ENCODE measurements at places on chromosomes 2 and 18.

DNA sequence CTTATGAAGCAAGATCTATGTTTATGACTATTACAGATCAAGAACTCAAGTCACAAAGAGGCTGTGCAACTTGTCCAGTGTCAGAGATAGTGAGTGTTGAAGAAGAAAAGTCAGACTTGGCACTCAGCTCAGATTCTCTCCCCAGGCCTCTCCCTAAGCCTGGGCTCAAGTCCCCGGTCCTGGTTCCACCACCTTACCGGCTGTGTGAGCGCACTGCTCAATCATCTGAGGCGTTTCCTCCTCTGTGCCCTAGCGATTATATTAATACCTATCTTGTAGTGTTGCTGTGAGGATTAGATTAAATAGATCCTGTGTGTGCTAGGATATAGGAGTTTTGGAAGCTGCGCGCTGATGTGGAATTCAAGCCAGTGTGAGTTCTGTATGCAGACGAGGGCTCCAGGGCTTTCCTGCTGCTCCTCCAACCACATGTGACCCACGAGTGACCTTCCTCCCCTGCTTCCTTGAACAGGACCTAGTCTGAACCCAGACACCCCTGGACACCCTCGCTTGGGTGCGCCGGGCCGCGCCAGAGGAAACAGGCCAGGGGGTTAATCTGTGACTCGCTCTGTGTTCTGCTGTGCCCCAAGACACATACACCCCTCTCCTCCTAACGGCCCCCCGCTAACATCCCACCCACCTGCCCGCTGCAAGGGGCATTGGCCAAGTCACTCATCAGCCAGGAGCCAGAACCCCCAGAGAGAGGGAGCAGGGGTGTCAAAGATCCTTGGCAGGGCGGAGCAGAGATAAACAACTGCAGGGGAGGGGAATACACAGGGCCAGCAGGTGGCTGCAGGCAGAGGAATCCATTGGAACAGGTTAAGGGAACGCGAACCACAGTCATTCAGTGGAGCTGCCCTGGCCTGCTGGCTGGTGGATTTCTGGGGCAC, 38.3 kb downstream of the TNS1 start:
- no peak for DNase-seq

GRCh38 chr2:20707601-20708000, 40.7 kb downstream of the GDF7 start:
- no peak for DNase-seq

GRCh38 chr2:171174075-171174474, 13.4 kb upstream of the TLK1 start:
- no peak for DNase-seq

DNA sequence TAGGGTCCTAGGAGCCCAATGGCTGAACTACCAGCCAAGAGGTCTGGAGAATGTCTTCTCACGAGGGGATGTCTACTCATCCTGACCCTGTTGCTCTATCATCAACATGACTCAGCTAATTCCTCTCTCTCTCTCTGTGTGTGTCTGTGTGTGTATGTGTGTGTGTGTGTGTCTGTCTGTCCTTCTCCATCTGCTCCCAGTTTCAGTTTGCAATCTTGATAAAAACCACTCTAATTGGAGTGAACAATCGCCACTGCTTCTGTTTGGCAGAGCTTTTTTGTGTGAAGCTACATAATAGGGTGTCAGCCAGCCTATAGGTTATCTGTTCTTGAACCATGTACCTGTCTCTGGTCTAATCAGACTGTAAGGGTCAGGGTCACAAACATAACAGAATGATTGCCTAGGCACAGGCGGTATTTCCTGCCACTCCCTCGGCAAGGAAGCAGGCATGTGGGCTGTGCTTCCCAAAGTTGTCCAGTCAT, 219.8 kb downstream of the SH3BP4 start:
- DNase-seq: no peak

DNA sequence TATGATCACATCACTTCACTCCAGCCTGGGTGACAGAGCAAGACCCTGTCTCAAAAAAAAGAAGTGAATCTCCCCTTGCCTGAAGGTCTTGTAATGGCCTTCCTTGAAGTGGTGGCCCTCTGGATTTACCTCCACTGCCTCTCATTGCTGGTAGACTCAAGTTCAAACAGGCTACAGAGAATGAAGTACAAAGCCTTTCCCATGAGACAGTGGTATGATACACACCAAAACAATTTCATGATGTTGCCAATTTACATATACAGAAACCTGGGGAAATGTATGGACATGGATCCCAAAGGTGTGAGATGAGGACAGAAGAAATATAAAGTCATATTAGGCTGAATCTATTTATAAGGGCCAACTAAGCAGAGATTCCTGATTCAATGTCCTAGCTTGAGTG, 4.8 kb upstream of the NOTO start:
- no peak for DNase-seq

DNA sequence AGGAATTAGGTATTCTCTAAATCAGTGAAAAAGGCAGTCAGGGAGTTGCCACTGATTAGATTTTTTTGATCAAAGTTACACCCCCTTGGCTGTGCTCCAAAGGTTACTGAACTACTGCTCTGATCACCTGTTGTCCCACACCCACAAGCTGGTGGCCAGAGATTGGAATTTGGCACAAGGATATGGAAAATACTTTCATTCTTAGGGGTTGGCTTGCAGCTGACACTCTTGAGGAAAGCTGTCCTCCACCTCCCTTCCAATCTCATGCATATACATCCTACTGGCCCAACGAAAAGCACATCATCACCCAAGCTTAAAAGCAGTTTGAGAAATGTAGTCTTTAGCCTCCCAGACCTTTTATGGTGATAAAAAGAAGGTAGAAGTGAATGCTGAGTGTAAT, 329.5 kb upstream of the CHAC2 start:
- DNase-seq: no peak

DNA sequence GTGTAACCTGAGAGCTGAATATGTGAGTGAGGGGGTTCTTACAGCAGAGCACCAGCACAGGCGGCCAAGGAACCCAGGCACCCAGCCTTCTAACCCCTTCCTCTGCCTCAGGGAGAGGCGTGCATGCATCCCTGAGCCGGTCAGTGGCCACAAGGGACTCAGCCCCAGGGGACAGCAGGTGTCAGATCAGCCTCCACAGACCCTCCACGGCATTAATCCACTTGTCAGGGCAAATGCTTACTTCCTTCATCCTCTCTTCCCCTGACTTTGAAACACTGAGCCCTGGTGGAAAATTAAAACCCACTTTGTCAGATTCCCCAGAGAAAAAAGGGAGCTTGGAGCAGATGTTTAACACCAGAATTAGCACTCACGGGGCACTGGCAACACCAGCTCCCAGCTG, 60.5 kb upstream of the SMAD2 start:
- no peak for DNase-seq

- no peak for DNase-seq
Measured at GRCh38 chr2:117137371-117137770, 677.1 kb upstream of the DDX18 start.

DNA sequence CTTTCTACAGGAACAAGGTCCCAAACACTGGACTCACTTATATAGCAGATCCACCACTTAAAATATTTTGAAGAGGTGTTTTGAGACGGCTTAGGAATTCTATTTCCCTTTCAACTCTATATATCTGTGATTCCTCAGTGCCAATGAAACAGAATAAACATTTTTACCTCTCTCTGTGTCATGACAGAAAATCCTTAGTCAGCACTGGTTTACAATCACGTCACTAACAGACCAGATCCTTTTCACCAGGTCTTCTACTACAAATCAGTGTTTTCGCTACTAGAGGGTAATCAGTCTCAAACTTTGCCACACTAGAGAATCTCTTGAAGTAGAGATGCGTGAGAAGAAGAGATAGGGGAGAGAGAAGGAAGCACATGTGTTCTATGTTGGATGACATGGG, 325.6 kb downstream of the SS18 start:
- no peak for DNase-seq

DNA sequence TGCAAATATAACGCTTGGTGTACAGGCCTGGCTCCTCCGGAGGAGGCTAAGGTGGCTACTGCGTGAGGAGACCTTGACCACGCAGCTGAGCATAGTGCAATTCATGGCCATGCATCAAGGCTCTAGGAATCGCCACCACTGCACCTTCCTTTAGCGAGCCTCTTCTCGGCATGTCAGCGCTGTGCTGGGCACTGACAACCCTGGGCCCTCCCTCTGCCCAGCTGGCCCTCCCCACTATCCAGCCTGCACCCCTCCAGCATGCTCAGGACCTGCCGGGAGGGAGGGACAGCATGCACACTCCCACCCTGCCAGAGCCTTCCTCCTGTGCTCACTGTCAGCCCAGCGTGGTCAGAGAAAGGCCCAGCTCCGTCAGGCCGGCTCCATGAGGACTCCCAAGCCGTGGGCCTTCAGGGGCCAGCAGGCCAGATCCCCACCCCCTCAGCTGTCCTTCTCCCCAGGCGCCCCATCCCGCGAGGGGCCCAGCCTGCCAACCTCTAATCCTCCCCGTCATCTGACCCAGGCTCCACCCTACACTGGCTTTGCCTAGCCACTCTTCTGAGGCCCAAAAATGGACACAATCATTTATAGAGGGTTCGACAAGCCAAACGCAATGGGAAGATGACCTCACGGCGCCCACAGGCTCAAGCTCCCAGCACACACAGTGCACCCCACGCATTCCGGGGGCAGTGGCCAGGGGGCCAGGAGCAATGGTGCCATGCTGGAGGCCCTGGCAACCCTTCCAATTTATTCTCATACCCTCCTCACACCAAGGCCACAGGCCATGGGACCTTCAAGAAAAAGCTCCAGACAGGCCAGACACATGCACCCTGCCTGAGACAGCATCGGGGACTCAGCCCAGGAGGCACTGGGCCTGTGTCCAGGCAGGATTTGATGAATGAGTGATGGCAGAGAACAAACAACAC, 3.5 kb downstream of the BIN1 start:
- no peak for DNase-seq

- no peak for DNase-seq
Measured at GRCh38 chr2:78993518-78994148, 31.9 kb upstream of the REG3G start.

- DNase-seq: no peak
Measured at GRCh38 chr2:62339413-62339812, 143.5 kb downstream of the B3GNT2 start.

GRCh38 chr2:26174691-26175465, 2.0 kb downstream of the GAREM2 start:
- DNase-seq: no peak

DNA sequence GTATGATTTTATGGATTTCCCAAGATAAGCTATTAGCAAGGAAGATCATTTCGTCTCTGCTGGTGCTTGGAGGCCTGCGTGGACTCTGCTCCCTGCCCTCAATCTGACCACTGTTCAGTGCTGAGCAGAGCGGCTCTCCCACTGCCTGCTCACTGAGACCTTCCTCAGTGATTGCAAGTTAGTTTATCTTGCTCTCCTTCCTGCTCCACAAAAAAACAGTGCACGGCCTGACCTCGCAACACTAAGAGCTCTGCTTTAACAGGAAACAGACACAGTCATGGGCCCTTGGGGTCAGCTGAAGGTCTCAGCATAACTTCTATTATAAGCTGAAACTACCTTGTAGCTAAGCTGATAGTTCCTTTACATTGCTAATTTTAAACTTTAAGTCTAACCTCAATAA, 53.1 kb downstream of the PRELID3A start:
- DNase-seq: no peak

- DNase-seq: peak; percentile 3
Measured at GRCh38 chr2:1817256-1818051, 73.1 kb upstream of the PXDN start.

DNA sequence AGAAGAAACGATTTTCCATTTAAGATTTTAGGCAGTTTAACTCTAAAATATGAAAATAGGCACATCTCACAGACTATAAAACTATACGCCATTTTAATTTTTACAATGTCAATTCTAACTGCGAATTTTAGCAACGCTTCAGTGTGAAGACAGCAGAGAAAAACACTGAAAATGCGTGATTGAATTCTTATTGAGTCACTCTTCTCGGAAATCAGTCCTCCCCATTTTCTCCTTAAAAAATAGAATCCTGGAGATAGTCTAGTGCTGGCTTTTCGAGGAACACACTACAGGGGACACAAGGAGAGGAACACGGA, 373 bp upstream of the TAF4B start:
- DNase-seq: no peak

DNA sequence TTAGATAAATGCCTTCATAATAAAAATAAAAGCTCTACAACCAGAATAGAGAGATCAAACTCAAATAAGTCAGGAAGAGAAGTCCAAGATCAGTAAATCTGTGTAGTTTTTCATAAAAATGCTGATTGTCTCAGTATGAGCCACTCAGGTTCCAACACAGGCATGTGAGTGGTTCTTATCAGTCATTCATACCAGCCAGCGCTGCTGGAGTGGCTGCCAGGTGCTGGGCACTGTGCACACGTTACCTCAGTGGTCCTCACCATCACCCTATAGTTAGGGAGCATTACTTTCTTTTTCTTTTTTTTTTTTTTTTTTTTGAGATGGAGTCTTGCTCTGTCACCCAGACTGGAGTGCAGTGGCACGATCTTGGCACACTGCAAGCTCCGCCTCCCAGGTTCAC, 23.8 kb downstream of the CNDP1 start:
- DNase-seq: no peak

DNA sequence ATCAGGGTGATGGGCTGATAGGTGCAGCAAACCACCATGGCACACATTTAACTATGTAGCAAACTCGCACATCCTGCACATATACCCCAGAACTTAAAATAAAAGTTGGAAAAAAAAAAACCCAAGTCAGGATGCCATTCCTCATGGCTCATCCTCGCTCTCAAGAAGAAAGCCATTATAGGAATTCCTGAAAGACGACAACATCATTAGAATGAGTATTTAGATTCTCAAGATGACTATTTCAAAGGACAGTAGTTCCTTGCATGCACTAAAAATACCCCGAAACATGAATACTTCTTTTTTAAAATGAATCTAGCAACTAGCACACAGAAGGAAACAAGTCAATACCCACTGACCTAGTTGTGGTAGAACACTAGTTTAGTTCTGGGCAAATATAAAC, 285.8 kb upstream of the REV1 start:
- no peak for DNase-seq

DNA sequence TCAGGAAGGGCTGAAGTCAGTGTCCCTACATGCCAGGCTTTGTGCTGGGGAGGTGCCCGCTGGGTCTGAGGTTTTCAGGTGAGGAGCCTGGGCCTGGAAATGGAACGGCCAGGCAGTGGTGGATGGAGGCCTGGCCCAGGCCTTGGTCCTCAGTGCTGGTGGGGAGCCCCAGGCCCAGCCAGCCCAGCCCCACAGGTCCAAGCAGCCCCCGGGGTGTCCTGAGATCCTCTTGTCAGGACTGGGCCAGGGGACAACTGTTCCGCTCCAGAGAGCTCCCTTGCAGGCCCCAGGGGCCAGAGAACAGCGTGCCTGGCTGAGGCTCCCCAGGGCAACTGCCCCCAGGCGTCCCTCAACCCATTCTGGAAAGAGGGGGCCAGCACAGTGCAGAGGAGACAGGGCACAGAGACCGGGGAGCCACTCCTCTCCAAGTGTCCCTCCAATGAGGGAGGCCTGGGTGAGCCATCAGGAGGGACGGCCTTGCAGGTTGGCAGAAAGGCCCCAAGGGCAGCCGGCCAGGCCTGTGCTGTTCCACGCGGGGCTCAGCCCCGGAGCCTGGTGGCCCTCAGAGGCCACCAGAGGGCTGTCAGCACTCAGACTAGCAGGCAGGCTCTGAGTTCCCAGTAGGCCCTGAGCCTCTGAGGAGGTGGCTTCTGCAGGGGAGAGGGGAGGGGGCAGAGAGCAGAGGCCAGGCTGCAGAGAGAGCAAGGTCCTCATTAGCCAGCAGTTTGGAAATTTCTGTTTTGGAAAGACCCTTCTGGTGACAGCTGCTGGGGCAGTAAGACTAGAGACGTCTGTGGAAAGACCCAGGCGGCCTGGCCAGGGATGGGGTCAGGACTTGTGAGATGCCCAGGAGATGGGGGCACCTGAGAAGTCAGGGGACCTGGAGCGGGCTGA, 29.4 kb upstream of the SNED1 start:
- DNase-seq: no peak
